Activated T-cell treated with anti-CD3 and anti-CD28 coated beads for 48 hours (primary cell): ENCODE measurements at places on chromosomes 11 and 22.

GRCh38 chr22:29912141-29912540 is 29.2 kb downstream of the MTMR3 start:
- DNase-seq, result no peak

- DNase-seq, result peak; percentile 25
These were observed at the start of gene TMEM45B for GRCh38 chr11:129815596-129816461. Gene TMEM45B, plus strand, starts transcription at chr11:129815848. Its CDS starts 36,635 bp downstream, at chr11:129852483.

GRCh38 chr11:34394771-34395300 is 37.0 kb upstream of the ABTB2 start:
- no peak for DNase-seq

DNA sequence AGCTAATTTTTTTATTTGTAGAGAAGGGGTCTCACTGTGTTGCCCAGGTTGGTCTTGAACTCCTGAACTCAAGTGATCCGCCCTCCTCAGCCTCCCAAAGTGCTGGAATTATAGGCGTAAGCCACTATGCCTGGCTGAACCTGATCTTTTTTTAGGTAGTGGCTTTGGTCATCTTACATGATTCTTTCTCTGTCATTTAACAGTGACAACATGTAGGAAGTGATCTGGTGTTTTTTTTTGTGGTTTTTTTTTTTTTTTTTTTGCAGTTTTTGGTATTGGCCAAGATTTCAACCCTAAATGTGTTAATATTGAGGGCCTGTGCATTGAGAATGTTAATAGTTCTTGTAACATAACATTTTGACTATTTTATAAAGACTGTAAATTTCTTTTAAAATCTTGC is 8.0 kb upstream of the FERMT3 start:
- DNase-seq, result no peak

GRCh38 chr22:30305519-30305905 is 16.2 kb upstream of the CASTOR1 start:
- no peak for DNase-seq

- DNase-seq, result no peak
These were observed 11.2 kb downstream of the PEX26 start for GRCh38 chr22:18088825-18089568.

DNA sequence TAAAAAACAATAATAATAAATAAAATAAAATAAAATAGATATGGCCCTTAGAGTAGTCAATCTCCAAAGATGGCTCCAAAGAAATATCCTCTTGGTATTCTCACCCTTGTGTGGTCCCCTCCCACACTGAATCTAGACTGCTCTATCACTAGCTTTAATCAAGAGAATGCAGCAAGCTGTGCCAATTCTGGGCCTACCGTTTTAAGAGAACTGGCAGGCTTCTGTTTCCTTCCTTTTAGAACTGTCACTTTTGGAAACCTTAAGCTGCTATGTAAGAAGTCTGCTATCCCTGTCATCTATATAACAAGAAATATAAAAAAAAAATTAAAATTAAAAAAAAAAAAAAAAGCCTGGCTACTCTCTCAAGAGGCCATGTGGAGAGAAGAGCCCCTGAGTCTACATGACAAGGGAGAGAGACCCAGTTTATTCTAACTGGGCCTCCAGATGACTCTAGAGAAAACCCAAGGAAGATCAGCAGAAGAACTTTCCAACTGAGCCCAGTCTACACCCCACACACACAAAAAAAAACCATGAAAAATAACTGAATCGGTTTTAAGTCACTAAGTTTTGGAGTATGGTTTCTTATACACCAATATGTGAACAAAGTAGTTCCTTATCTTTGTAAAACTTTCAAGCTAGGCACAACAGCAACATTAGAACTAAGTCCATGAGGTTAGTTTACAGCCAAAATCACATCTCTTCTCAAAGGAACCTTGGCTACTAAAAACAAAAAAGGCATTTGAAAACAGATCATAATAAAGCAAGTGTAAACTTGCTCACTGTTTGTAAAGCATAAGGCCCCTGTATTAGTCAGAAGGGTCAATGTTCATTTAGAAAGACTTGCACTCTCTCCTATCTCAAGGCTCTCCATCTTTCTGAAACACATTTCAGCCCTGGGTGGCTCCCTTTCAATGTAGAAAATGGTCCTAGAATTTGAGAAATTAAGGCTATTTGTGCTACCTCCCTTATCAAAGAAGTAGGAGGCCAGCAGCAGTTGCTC is 67.3 kb downstream of the AMBRA1 start:
- DNase-seq, result no peak

GRCh38 chr11:91866642-91867041 is 358.0 kb upstream of the FAT3 start:
- no peak for DNase-seq

GRCh38 chr11:111697933-111698371 is 68.2 kb downstream of the PPP2R1B start:
- DNase-seq, result no peak

DNA sequence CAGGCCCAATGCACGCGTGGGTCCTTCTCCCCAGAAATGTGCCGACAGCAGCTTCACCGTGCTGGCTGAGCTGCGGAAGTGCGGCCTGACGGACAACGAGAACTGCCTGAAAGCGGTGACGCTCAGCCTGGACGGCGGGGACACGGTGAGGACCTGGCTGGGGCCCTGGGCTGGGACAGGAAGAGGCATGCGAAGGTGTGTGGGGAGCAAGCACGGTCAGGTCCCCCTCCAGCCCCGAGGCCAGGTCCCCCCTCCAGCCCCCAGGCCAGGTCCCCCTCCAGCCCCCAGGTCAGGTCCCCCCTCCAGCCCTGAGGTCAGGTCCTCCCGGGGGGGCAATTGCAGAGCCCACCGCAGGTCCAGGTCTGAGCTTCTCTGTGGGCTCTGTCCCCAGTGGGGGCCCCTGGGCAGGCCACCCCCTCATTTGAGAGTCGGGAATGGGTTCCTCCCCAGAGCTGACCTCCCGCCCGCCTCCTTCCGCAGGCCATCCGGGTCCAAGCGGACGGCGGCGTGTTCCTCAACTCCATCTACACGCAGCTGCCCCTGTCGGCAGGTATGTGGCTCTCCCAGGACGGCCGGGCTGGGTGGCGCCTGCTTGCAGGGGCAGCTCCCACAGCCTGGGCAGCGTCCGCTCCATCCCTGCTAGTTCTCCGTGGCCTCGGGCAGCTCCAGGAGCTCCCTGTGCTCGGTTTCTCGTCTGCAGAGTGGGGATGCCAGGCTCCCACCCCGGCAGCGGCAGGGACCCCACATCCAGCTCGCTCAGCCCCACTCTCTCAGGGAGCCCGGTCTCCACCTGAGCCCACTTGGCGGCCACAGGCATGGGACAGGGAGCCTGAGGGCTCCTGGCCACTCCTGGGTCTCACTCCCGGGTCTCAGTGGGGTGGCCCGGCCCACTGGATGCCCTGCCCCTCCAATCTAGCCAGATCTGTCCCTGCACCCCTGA is 7.9 kb downstream of the MUC5B start:
- no peak for DNase-seq

- DNase-seq, result no peak
These were observed 42.9 kb downstream of the GAB4 start for GRCh38 chr22:16965083-16965482.

DNA sequence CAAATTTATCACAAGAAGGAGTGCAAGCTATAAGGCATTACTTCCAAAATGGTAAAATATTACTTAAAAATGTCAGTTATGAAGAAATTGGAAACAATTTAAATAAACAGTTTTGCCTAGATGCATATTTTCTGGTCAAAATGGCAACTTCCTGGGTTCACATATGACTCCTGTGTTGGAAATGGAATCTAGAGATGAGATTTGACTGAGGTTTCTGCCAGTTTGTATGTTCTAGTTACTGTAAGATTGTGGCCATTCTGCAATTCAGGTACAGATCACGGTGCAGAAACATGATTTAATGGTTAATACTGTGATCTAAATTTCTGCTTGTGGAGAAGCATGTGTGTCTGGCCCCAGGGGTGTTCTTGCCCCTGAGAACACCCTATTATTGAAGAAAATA is 3.4 kb upstream of the OR4C6 start:
- DNase-seq, result no peak

DNA sequence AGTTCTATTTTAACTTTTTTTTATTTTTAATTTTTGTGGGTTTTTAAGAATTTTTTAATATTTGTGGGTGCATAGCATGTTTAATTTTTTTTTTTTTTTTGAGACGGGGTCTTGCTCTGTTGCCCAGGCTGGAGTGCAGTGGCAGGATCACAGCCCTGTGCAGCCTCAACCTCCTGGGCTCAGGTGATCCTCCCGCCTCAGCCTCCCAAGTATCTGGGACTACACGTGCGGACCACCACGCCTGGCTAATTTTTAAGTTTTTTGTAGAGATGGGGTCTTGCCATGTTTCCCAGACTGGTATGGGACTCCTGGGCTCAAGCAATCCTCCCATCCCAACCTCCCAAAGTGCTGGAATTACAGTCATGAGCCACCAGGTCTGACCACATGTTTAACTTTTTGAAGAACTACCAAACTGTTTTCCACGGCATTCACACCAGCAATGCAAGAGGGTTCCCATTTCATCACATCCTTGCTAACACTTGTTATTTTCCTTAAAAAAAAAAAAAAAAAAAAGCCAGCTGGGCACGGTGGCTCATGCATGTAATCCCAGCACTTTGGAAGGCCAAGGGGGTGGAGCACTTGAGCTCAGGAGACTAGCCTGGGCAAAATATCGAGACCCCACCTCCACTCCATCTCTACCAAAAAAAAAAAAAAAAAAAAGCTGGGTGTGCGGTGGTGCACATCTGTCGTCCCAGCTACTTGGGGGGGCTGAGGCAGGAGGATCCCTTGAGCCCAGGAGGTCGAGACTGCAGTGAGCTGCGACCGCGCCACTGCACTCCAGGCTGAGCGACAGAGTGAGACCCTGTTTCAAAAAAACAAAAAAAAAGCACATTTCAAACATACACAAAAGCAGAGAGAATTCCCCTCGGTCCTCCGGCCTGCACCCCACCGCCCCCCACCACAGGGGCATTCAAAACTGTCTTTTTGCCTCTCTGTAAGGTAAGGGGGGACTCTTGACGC is 16.7 kb upstream of the TXNRD2 start:
- DNase-seq, result no peak

- DNase-seq, result no peak
These were observed 14.8 kb downstream of the B3GNT6 start for GRCh38 chr11:77049026-77049425.

DNA sequence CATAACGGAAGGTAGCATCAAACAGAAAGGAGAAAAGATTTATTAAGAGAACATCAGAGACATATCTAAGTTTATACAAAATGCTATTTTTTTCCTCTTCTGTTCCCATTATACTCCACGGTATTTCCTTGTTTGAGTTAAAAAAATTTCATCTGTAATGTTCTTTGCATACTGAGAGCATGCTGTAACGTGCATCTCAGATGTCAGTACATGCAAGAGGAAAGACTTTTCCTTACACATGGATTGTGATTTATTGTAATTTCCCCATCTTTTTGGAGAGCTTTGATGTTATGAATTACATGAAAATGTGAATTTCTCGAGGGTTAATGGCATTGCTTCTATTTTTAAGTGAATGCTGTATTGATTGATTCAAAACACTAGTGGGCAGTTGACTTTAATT is 1164.0 kb downstream of the LRRC4C start:
- DNase-seq, result no peak

GRCh38 chr11:2929950-2930703 is 907 bp upstream of the PHLDA2 start:
- no peak for DNase-seq

DNA sequence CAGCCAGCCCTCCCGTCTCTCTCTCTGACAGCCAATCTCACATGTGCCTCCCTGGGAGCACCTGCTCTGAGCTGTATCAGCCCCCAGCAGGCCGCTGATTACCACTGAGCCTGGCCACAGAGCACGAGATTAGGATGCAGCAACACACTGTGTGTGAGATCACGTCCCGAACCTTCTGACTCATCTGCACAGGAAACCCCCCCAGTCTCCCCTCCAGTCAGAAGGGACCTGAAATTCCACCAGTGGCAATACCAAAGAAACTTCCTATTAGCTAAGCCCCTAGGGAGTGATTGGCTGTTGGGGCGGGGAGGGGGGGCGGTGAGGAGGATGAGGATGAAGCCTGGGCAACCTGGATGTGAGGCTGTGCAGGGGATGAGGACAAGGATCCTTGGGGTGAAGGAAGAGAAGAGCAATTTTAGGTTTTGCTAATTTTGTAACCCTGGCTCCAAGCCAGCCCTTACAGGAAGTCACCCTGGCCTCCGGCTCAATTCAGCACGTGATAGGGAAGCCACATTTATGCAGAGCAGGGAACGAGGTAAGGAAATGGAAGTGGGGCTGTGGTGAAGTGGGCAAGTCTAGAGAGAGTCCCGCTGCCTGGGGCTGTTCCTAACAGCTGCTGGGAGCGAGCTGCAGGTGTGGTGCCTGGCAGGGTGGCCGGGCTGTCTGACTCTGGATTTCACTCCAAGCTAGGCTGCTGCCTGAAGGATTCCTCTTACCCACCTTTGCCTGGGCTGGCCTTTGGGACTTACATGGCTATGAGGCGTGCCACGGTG is 1.9 kb downstream of the SLC43A3 start:
- DNase-seq, result peak; percentile 84
